ENCODE measurements at places on chromosomes 5 and 9. TPM values are rescaled to one million over a fixed set of nuclear protein-coding genes. Genes with fewer than 3 reads are reported as not detected.

The NMUR2 gene
- polyA plus RNA-seq: 0.13 TPM

DNA sequence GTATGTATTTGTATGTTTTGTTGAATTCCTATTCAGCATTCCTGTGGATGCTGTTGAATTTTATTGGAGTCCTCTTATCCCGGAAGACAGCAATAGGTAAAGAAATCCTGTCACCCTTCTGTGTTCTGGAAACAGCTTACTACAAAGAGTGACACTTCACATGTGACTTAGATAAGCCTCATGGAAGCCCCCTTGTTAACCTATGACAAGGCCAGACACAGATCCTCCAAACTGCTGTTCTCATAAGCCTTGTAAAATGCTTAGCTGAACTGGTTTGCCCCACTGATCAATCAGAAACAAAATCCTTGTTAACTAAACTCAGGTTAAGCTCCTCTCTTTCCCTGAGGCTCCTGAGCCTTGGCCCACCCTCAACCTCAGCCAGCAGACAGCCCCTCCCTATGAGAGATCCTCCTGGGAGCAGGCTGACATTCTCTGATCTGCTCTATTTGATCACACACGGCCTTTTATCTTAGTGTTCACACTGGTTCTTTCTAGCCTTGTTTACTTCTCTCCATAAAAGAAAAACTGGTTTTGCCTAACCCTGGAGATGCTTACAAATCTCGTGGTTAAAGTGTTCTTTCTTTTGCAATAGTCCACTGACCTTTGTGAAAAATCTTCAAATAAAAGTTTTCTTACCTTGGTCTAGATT lies 29.4 kb upstream of the ATP6V1G1 start:
- no peak for DNase-seq

The SMIM33 gene
- polyA plus RNA-seq: not detected

The ZNF462 gene
- 22.0 TPM for polyA plus RNA-seq

The PLPPR1 gene
- 23.8 TPM for polyA plus RNA-seq

GRCh38 chr9:133918111-133918813 lies 73.9 kb downstream of the VAV2 start:
- no peak for DNase-seq

GRCh38 chr5:40291338-40291737 lies 388.4 kb upstream of the PTGER4 start:
- no peak for DNase-seq

The SNCAIP gene
- polyA plus RNA-seq: 29.1 TPM

The LEAP2 gene
- polyA plus RNA-seq: 7.6 TPM

GRCh38 chr5:142115937-142116614 lies 7.5 kb downstream of the NDFIP1 start:
- DNase-seq: no peak

The RFESD gene
- polyA plus RNA-seq: 6.0 TPM

- no peak for DNase-seq
Observed at GRCh38 chr5:166712447-166713185, 1578.8 kb upstream of the WWC1 start.

The CARD6 gene
- 3.3 TPM for polyA plus RNA-seq

Data from right renal cortex interstitium (tissue), 3 donors.